ENCODE measurements at places on chromosomes 1 and 21.

DNA sequence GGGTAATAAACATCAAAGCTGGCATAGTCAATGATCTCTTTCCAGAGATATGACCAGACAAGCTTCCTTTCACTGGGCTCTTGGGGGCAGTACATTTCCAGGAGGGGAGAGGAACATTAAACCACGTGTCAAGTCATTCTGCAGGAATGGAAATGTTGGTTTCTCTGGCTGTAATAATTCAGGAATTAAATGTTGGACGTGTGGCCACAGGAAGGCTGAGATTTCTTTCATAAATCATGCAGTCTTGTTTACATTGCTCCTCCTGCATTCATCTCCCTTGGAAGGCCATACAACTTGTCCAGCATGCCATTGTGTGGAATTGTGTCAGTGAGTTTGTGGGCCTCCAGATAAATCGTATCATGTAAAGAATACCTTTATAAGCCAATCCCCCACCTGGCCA is 259.2 kb downstream of the ADGRL2 start:
- no peak for DNase-seq

GRCh38 chr1:47128221-47128620 is 9.0 kb upstream of the CYP4A22 start:
- no peak for DNase-seq

GRCh38 chr1:36178471-36179219 is 22.7 kb downstream of the MAP7D1 start:
- no peak for DNase-seq

DNA sequence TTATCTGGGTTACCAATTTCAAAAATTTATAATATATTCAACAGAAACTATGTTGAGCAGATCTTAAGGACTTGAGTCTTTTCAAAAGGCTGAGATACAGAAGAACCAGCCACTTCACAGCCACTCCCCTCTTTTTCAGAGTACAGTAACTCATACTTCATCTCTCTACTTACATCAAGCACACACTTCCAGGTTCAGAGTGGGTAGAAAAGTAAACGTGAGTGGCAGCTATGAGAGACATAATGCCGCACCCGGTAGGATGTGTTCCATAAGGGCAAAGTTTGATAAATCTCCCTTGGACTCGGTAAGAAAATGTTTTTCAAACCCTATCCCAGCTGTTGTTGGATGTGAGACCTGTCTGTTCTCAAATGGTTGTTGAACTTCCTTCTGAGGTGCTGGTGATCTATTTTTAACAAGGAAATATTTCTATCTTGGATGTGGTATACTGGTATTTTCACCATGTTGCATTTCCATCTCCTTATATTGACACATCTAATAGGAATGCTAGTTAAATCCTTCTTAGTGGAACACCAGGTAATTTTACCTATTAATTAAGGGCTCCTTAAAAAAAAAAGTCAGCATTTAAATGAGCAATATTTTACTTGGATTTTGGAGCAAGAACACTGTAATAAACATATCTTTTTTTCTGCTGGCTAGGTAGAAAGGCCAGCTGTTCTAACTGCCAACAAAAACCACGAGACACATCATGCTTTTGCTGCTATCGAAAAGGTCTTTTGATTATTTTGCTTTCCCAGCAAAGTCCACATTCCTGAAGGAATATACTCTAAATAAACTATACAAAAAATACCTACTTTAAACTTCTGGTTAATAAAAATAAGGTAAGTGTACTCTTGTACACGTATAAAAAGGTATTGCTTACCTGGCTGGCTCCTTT is 28.2 kb downstream of the CNN3 start:
- no peak for DNase-seq

- DNase-seq: no peak
These were observed 872 bp downstream of the GPBP1L1 start for GRCh38 chr1:45685308-45686014.

- no peak for DNase-seq
These were observed 5.5 kb downstream of the EFNA3 start for GRCh38 chr1:155083865-155084721.

GRCh38 chr1:5982276-5982675 is 9.9 kb downstream of the NPHP4 start:
- no peak for DNase-seq

DNA sequence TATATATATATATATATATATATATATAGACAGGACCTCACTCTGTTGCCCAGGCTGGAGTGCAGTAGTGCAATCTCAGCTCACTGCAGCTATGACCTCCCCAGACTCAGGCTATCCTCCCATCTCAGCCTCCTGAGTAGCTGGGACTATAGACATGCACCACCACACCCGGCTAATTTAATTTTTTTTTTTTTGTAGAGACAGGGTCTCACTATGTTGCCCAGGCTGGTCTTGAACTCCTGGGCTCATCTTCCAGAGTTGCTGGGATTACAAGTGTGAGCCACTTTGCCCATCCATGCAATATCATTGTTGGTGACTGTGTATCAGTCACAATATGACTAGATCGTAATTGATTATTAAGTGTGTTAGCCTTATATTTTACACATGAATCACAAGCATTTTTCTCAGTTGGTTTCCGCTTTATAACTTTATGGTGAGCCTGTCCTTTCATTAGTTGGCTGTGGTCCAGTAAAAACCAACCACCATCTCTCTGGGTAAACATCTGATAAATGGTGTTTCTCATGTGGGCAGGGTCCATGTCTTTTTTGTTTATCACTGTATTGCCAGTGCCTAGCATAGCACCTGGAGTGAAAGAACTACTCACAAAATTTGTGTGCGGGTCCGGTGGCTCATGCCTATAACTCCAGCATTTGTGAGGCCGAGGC is 63.6 kb downstream of the MYOM3 start:
- DNase-seq: no peak

DNA sequence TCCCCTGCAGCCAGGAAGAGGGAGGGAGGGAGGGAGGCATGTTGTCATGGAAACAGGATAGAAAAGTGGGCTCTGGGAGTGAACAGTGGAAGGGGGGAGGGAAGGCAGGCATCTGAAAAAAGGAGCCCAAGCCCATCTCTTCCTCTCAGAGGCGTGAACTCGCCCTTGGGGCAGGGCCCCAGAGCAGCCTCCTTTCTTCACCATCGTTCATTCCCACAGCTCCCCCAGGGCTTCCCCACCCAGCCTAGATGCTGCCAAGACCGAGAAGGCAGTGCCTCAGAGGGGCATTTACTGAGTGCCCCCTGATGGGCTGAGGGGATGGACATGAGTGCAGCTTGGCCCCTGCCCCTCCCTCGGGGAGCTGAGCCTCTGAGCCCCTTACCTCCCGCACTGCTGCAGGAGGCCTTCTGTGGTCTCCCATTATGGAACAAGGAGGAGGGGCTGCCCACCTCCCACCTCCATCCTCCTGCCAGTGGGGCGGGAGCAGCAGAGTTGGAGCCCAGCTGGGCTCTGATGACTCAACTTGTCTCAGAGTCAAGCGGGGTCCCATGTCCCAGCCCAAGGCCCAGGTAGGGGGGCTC is 39.1 kb upstream of the KIF21B start:
- DNase-seq: no peak

DNA sequence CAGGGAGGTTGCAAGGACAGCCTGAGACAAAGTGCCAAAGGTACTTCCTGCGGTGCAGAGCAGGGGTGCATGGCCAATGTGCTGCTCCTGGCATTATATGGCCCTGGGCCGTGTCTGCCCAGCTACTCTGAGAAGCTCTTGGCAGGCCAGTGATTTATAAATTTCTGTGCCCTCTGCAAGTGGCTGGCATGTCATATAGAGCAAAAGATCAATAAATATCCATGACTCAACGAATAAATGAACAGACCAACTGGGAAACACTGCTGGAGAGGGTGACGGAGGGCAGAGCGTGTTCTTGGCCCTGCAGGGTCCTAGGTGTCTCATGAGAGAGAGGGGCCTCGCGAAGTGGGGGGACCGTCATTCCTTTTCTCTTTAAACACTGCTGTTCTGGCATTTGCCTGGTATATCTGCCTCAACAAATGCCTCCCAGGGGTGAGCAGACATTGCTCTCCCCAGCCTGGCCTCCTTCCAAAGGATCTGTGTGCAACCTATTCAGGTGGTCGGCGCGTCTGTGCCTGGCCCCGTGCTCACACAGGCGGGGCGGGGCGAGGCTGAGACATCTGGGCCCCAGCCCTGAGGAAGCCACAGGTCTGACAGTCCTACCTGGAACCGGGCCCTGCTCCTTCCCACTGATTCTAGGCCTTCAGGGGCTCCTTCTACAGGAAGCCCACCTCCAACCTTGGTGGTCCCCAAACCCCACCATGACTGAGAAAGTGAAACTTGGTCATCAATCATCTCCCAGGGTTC is 82.3 kb downstream of the MRPL37 start:
- DNase-seq: no peak

DNA sequence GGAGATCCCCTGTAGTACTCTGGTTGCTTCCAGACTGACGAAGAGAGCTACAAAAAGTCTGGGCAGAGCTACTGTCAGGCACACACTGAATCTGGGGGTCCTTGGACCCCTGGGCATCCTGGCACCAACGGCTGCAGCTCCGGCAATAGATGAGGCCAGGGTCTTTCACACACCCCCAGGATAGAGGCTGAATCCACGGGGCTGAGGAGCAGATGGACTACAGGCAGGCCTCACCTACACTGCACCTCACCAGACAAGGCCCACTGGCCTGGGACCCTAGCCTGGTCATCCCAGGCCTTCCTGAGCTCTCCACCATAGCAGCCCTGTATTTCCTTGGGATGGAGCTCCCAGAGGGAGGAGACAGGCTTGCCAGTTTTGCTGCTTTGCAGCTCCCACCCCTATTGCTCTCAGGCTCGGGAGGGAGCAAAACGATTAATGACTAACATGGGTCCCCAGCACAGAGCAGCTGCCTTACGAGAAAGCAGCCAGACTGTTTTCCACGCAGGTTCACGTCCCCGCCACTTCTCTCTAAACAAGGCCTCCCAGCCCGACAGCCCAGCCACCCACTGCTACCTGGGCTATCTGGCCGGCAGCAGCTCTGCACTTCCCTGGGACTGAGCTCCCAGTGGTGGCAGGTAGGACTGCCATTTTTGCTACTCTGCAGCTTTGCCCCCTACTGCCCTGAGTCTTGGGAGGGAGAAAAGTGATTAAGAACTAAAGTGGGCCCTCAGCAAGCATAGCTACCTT is 1022.5 kb upstream of the ADGRL2 start:
- no peak for DNase-seq

DNA sequence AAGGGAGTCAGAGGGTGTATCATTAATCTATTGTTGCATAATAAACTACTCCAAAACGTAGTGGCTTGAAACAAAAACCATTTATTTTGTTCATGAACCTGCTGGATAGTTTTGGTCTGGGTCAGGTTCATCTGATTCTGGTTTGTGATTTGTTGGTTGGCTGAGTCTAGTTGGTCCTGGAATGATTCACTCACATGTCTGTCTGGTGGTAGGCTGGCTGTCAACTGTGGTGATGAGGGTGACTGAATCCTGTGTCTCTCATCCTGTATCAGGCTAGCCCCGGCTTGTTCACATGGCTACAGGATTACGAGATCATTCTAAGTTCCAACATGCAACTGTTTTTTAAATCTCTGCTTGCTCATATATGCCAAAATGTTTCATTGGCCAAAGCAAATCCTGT is 22.5 kb upstream of the SIKE1 start:
- no peak for DNase-seq

Measured in stimulated activated CD4-positive, alpha-beta T cell treated with anti-CD3 and anti-CD28 coated beads, Interleukin-1b, Interleukin-23, amount 100 ng/mL, for 4 hours (primary cell).